ENCODE measurements at places on chromosomes 3 and 15.

DNA sequence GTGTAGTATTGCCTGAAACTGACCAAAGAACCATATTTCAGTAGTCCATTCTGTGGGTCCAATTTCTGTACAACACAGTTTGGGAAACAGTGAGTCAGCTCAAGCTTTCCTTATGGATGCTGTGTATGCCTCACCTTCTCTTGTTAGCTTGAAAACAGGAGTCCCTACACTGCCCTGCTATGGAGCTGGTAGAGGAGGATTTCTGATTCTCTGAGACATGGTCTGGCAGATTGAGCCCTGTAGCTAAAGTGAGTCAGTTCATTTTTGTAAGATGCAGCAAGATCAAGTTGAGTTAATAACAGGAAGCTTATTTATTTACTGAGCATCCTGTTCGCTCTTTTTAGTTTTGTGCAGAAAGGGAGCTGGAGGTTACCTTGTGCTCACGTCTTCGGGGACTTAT is 424.1 kb upstream of the RBMS3 start:
- DNase-seq = no peak

GRCh38 chr3:16883057-16883722 is 1.6 kb upstream of the PLCL2 start:
- no peak for DNase-seq

- DNase-seq = no peak
Observed at GRCh38 chr3:24485511-24485910, 9.1 kb downstream of the THRB start.

GRCh38 chr3:43346978-43347749 is 60.8 kb downstream of the SNRK start:
- peak; percentile 87 for DNase-seq

DNA sequence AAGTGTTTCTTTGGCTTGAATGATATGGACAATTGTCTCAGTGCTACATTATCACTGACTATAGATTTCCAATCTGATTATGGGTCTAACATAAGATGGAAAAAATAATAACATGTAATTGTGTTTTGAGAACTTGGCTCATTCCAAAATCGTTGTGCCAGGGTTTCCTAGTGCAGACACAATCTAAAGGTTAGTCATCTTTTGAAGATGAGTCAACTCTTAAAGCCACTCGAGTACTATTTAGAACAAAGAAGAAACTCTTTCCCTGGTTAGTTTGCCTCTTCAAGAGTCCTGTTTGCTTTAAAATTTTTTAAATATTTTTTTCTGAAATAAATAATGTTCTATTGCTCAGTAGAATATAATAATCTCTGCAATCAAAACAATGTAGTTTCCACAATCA is 301.0 kb downstream of the CADM2 start:
- no peak for DNase-seq

GRCh38 chr15:100929641-100930042 is 10.5 kb downstream of the LRRK1 start:
- no peak for DNase-seq

DNA sequence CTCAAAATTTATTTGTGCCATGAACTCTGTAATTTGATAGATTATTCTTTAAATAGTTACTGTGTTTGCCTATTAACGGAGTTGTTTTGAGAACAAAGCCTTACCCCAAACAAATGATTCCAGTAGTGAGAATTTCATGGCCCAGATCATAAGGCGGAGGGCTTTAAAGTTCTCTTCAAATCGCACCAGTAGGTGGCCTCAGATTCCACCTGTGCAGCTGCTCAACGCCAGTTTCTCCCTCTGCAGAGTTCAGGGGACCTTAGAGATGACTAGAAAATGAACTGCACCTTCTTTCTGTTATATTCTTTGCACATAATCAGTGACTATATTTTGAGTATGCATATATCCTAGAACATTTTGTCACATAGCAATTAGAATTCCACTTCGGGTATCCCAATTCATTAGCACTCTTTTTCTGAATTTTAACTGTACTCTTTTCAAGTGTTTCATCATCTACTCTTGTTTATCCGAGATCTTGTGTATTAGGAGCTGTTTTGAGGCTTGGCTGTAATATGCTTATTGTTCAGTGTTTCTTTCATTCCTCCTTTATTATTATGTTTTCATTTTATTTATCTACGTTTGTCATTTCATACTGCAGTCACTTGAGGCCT is 232.6 kb upstream of the CHRM5 start:
- DNase-seq = no peak

DNA sequence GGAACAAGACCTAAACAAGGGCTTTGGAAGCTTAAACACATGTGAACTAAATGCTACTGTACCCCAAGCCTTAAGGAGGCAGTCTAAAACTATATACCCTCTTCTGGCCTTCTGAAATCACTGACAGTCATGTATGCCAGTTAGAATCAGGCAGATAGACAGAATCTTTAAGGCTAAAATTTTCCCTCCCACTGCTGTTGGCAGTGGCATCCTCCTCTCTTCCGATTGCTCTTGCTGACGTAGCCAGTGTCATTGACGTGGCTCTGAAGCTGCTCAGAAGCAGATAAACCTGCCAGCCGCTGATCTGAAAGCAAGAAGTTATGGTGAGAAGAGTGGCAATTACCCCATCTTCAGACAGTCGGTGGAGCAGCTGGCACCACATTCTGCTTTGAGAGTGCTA is 3.3 kb downstream of the RYR3 start:
- no peak for DNase-seq

DNA sequence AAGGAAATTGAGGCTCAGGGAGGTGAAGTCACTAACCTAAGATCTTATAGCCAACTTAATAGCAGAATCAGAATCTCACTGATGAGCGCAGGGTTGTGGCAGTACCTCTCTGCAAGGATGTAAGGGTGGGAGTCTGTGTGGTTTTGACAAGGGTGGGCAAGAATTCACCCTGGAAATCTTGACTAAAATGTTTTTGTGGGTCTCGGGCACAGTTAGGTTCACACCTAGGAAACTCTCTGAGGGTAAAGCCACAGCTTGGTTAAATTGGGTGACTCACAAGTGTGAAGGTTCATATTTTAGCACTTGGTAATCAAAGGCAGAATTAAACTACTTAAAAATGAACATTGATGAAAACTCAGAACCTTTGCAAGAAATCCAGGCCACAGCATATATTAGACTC is 178.2 kb upstream of the EOMES start:
- DNase-seq = peak; percentile 61

DNA sequence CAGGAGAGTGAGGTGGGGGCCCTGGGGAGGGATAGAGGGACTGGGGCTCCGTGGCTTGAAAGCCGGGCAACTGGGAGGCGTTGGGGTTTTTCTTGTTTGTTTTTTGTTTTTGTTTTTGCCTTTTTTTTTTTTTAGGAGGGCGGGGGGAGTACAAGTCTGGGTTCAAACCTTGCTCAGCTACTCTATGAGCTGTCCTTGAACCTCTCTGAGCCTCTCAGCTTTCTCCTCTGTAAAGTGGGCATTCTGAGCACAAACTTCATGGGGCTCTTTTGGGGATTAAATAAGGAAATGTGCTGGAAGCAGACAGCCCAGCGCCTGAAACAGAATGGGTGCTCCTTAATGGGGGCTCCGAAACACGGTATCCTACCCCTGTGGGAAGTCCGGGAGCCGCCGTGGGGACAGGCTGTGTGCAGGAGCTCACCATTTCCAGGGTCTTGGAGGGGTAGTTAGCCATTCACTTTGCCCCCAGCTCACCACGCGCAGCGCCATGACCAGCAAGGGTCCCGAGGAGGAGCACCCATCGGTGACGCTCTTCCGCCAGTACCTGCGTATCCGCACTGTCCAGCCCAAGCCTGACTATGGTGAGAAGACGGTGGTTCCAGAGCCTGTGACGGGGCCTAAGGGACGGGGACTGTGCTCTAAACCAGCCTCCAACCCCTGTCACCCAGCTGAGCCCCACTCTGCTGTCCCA is 388 bp downstream of the ACY1 start:
- DNase-seq = no peak

DNA sequence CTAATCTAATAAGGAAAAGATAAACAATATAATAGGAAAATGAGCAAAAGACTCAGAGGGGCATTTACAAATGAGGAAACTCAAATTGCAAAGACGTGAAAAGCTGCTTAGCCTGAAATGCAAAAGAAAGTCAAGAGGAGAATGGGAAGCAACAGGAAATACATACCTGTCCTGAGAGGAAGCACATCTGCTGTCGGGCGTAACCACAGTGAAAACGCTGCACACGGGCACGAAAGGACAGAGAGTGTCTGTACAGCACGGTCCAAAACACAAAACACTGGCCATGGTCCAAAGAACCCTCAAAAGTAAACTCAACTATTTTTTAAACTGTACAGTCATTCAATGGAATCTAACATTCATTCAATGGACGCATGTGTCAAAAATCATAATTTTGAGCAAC is 100.6 kb downstream of the CHSY1 start:
- no peak for DNase-seq

- no peak for DNase-seq
Observed at GRCh38 chr3:101998256-101998926, 149.1 kb downstream of the NFKBIZ start.

GRCh38 chr3:64188810-64189560 is 36.3 kb downstream of the PRICKLE2 start:
- no peak for DNase-seq

GRCh38 chr15:89326316-89326715 is 8.3 kb downstream of the POLG start:
- DNase-seq = no peak

DNA sequence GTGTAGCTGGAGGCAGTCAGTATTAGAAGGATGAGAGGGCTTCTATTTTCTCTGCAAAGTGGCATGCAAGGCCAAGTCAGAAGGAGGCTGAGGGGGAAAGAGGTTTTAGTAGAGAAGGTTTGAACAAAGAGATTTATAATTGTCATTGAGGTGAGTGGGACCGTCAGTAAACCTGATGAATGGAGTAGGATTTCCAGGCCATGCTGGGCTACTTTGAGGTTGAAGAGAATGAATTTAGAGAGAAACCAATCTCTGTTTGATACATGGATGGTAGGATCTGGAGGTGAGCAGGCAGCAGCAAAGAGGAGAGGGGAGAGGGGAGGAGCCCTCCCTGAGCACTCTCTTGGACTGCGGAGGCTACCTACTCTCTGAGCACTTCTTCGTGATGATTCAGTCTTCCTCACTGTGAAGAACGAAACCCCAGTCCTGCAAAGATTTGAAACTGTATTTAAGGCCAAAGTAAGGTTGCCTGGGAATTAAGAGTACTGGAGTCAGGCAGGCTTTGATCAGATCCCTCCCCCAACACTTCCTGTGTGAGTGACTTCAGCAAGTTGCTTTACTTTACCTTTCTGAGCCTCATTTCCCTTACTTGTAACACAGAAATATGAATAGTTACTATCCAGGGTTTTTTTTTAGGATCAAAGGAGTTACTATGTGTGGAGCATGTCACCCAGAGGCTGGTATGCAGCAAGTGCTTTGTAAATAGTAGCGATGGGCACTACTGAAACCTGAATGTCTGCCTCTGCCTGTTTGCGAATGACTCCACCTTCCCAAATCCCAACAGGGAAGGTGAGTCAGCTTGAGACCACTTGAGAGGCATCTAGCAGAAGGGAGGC is 75.8 kb downstream of the RPL39L start:
- no peak for DNase-seq

DNA sequence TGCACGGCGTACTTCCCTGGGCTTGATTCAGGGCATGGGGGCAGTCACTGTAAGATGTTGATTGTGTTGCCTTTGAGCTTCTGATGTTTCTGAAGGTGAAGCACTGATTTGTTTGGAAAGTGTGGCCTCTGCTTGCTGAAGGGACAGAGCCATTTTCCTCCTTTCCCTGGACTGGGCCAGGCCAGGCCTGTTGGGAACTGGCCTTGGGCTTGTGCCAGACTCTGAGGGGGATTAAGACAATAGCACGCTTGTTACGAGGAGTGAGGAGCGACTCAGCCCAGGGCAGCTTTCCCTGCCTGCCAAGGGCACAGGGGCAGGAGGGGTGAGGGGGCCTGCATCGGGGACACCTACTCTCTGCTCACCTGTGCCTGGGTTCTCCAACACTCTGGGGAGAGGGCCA is 42.9 kb downstream of the LINGO1 start:
- no peak for DNase-seq

- no peak for DNase-seq
Observed at GRCh38 chr3:23566499-23566898, 239.3 kb upstream of the UBE2E1 start.

- DNase-seq = no peak
Observed at GRCh38 chr15:90386221-90386620, 1.8 kb upstream of the IQGAP1 start.
